NCI-H2107 (cell line): ENCODE measurements at places on chromosomes 13 and 19.

DNA sequence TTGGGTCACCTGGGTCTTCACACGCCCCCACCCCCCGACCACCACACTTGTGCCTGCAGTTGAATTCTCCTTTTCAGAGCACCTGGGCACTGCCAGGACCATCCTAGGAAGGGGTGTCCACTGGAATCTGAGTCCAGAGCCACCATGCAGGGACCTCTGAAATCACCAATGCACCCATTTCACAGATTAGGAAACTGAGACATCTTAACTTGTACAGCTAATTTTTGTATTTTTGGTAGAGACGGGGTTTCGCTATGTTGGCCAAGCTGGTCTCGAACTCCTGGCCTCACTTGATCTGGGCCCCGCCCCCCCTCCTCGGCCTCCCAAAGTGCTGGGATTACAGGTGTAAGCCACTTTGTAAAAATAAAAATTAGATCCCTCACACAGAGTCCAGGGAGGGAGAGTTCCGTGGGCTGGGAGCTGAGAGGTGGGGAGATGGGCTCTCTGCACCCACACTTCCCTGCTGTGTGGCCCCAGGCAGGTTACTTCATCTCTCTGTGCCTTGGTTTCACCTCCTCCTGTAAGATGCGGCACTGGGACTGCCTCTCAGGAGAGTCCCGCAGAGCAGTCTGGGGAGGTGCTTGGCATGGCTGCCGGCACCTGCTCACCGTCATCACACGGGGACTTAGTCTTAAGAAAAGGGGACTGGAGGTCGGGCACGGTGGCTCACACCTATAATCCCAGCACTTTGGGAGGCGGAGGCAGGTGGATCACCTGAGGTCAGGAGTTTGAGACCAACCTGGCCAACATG lies 45.9 kb upstream of the C19orf12 start:
- DNase-seq, result no peak

GRCh38 chr13:47178090-47178950 lies 281.5 kb upstream of the HTR2A start:
- DNase-seq, result no peak

DNA sequence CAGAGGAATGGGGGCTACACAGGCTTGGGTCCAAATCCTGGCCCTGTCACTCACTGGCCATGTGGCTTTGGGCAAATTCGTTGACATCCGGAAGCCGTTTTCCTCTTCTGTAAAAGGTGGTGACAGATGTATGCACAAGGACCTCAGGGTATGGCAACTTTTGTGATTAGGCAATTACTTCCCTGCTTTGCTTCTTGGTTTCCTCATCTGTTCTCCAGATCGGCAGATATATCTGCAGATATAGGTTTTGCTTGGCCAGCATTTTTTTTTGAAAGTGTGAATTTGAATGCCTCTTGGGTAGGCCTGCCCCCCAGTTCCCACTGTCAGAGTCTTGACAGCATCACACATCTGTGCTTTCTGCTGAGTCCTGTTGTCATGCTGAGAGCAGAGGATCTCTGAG lies 17.7 kb downstream of the TMEM272 start:
- DNase-seq, result no peak

DNA sequence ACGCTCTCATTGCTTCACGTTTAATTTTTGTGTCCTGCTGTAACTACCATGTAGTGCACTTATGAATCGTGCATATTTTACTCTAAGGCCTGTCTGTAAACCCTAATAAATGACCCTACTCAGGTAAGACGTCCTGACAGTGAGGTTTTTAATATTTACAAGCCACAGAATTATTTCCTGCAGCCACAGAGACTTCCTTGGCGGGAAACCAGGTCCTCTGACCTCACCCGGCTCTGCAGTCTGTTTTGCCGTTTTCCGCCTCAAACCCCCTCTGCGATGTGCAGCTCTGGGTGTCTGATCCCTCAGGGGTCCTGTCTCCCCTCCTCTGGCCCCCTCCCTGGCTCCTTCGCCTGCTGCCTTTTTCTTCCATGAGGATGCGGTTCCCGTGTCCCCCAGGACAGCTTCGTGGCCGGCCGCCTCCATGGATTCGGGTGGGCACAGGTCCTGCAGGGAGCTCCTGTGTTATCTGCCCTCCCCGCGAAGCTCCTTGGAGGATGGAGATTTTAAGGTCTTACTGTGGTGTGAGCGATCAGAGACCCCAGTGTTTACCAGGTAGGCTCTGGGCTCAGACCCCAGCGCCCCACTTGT lies 66.3 kb downstream of the MCF2L start:
- no peak for DNase-seq

- DNase-seq, result no peak
Observed at GRCh38 chr13:112850273-112850672, 118.7 kb upstream of the MCF2L start.

- DNase-seq, result no peak
Observed at GRCh38 chr13:32021785-32022184, 9.8 kb upstream of the FRY start.

- DNase-seq, result no peak
Observed at GRCh38 chr13:49063497-49063896, 87.8 kb downstream of the FNDC3A start.

DNA sequence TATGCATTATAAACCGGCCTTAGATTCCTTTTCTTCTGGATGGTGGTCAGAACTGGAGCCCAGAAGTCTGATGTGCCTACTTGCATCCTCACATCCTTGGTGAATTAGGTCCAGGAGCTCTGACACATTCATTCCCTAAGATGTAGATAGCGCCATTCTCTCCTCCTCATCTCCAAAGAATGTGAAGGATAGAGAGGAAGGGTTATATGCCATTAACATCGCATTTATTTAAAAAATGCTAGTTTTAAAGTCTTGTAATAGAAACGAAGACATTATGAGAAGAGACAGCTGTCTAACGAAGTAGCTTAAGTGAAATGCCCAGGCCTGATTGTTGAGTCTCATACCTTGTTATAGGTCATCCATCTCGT lies 9.7 kb downstream of the MBNL2 start:
- no peak for DNase-seq

DNA sequence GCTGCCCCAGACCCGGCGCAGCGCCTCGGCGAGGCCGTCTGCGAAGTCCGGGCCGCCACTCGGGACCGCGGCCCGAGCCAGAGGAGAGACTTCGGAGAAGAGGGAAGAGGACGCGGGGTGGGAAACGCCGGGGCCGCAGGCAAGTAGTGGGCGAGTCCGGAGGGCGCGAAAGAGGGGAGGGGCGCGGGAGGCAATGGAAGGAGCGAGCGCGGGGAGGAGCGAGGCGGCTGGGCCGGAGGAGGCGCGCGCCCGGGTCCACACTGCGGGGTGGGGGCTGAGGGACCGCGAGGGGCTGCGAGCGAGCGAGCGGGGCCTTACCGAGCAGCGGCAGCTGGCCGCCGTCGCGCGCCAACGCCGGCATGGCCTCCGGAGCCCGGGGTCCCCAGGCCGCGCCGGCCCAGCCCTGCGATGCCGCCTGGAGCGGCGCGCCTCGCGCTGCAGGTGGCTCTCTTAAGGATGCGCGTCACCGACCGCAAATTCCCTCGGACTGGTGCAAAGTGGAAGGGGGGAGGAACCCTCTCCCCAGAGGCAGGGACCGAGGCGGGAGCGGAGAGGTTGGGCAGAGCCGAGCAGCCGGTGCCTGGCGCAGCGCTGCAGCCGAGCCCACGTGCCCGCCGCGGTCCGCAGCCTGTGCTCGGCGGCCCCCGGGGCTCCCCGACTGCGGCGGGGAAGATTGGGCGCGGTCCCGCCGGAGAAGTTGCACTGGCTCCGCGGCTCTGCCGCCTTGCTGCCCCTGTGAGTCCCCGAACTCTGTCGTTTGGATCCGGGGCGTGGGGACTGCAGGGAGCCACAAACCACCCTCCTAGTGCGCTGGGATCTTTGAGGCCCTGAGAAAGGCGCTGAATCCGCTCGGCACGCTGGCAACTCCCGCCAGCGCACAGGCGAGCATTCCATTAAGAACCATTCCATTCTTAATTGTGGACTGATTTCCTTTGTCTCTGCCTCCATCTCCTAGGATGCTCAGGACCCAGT lies at the start of gene FLT3:
Gene FLT3 (minus strand): TSS at position 427 of the 972 bp plus-strand sequence. CDS start 66 bp downstream, at position 361.
- no peak for DNase-seq

GRCh38 chr13:25375727-25376358 lies 4.1 kb downstream of the ATP8A2 start:
- DNase-seq, result no peak

DNA sequence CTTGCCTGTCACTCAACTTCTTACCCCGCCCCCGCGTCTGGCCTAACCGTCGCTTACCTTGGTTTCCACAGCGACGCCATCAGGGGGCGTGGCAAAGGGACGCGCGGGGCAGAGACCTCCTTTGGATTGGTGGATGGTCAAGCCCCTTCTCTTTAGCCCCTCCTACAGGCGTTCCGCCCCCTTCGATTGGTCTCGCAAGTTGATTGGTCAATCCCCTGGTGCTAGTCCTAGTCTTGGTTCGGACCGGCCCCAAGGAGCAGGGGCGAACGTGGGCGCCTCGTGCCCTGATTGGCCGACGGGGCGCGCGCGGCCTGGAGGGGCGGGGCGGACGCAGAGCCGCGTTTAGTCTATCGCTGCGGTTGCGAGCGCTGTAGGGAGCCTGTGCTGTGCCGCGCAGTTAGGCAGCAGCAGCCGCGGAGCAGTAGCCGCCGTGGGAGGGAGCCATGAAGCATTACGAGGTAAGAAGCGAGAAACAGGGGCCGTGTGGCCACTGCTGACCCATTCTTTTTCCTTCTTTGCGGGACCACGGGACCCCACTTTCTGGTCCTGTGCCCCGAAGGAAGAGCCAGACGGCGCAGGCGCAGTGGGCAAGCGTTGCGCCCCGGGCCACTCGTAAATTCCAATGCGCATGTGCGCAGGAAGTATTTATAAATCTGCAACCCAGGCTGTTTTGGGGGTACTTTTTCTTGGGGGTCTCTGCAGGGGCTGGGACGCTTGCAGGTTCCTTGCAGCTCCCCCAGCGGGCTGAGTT lies at the start of gene TECR:
Gene TECR (plus strand): TSS at position 341 of the 751 bp plus-strand sequence. CDS start 103 bp downstream, at position 444.
- peak; percentile 98 for DNase-seq

GRCh38 chr13:26599860-26600259 lies 42.4 kb downstream of the WASF3 start:
- DNase-seq, result no peak

DNA sequence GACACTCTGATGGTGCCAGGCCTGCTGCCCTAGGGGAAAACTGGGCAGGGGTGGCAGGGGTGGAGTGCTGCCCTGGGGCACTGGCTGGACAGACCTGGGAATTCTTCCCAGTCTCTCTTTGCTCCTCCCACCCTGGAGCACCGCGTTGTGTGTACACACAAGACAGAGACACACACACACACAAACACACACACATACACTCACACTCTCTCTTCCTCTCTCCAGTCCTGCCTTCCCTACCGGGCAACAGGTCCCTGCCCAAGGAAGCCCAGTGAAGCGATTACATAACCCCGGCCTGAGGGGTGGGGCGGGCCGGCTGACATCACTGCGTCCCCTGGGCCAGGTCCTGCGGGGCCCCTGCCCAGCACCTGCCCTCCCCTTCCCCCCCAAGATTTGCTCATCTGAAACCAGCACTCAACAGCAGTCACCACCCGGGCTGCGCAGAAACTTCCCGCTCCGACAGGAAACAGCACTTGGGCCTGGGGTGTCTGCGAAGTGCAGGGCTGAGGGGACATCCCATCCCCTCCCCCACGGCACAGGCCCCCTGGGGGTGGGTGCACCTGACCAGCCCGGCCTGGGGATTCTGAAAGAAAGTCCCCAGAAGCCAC lies 1.2 kb downstream of the MKNK2 start:
- DNase-seq, result no peak

GRCh38 chr13:32588736-32589135 lies 2.5 kb downstream of the PDS5B start:
- DNase-seq, result no peak

- DNase-seq, result no peak
Observed at GRCh38 chr13:107712145-107712860, 503.0 kb downstream of the LIG4 start.

GRCh38 chr19:7926727-7927604 lies 1.0 kb upstream of the CTXN1 start:
- DNase-seq, result no peak

DNA sequence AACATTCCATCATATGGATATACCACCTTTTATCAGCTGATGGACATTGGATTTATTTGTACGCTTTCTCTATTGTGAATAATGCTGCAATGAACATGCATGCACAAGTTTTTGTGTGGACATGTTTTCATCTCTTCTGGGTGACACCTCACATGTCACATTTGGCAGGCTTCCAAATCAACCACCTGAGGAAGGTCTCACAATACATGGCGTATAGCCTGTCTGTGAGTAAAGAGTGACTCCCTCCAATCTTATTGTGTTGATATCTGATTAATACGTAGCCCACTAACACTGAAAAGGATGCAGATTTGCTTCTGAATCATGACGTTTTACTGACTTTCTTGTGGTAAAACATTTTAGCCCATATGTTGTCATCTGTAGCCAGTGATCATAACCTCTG lies 61.1 kb downstream of the SLC15A1 start:
- no peak for DNase-seq

DNA sequence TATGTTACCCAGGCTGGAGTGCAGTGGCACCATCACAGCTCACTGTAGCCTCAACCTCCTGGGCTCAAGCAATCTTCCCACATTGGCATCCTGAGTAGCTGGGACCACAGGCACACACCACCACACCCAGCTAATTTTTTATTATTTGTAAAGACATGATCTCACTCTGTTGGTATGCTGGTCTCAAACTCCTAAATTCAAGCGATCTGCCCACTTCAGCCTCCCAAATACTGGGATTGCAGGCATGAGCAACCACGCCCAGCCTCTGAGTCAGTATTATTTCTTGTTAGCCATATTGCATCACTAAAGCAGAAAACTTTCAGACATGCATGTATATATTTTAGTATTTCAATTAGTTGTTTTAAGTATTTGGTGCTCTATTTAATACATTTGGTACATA lies 376.4 kb downstream of the GPC6 start:
- no peak for DNase-seq

DNA sequence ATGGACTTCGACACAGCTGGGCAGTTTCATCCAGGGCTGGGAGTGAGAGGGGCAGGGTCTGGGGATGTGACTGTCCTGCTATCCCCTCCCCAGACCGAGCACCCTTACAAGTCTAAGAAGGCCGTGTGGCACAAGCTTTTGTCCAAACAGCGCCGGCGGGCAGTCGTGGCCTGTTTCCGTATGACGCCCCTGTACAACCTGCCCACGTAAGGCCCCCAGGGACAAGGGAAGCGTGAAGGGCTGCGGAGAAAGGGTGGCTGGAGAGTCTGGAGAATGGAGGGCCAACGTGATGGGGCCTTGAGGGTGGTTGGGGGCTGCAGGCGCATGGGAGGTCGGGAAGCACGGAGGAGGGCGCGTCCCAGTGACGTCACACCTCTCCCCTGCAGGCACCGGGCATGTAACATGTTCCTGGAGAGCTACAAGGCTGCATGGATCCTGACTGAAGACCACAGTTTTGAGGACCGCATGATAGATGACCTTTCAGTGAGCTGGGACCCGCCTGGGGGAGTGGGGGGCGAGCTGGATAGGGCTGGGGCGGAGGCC lies 89.5 kb downstream of the MAP4K1 start:
- DNase-seq, result no peak

- DNase-seq, result no peak
Observed at GRCh38 chr19:28429356-28429755, 783.6 kb downstream of the UQCRFS1 start.
